Frontal cortex (tissue), 4 donors: ENCODE measurements at places on chromosomes 13 and 19. TPM values are rescaled to one million over a fixed set of nuclear protein-coding genes. Genes with fewer than 3 reads are reported as not detected.

- no peak for DNase-seq
These were observed 53.9 kb downstream of the TM9SF2 start for GRCh38 chr13:99555149-99555548.

Gene BRME1
- total RNA-seq = 13.0 TPM

DNA sequence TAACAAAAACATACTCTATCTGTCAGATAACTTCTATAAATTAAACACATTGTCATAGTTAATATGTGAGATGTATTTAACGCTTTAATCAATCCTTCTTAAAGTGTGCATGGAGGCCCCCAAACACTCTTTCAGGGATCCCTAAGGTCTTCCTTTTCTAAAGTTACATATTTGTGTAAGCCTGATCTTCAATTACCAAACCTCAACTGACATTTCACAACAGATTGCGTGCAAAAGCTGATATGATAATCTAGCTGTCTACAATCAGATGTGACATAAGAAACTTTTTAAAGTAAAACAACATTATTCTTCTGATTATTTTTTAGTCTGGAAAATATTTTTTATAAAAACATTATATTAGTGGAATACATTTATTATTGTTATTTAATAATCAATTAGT is 1850.4 kb downstream of the OLFM4 start:
- DNase-seq = no peak

DNA sequence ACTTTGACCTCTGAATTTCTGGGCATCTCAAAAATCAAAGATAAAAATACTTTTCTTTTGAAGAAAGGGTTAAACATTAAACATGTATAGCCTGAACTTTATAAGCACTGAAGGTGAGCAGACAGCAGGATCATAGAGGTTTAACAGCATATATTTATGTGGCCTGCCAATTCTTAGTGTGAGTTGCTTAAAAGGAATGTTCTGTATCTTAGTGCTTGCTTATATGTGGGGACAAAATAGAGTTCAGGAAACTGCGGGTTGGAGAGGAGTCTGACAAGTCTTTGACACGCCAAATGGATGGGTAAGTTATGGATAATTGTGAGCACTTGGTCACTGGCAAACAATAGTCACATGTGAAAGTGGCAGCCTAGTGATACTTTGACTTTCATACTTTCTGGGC is 1419.4 kb upstream of the SPRY2 start:
- DNase-seq = no peak

- no peak for DNase-seq
These were observed 20.9 kb downstream of the GRTP1 start for GRCh38 chr13:113342820-113343691.

DNA sequence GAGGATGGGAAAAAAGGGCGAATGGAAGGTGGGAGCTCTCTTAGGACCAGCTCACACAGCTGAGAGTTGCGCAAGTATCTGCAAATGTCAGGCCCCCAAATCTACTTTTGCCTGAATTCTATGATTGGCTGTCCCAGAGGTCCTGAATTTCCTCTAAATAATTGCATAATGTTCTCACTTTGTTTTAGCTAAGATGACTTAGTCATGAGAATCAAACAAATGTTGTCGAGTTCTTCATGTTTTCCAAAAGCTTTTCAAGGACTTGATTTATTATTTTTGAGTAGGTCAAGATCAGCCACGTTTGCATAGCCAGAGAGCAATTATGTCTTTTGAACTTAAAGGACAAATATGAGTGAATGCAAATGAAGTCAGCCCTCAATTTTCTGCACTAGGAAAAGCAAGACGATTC is 246.6 kb upstream of the MAB21L1 start:
- no peak for DNase-seq

Gene C19orf67
- total RNA-seq = not detected

- DNase-seq = no peak
These were observed 192.2 kb downstream of the STK24 start for GRCh38 chr13:98384739-98385138.

GRCh38 chr13:108629181-108629752 is at the start of gene MYO16:
MYO16 (plus strand) TSS chr13:108629611; CDS start chr13:108629845, 234 bp downstream.
- no peak for DNase-seq

GRCh38 chr13:93307136-93307535 is 80.5 kb downstream of the GPC6 start:
- DNase-seq = no peak

Gene CGB1
- not detected for total RNA-seq

- DNase-seq = no peak
These were observed 76.7 kb downstream of the CACNA1A start for GRCh38 chr19:13429563-13429962.

DNA sequence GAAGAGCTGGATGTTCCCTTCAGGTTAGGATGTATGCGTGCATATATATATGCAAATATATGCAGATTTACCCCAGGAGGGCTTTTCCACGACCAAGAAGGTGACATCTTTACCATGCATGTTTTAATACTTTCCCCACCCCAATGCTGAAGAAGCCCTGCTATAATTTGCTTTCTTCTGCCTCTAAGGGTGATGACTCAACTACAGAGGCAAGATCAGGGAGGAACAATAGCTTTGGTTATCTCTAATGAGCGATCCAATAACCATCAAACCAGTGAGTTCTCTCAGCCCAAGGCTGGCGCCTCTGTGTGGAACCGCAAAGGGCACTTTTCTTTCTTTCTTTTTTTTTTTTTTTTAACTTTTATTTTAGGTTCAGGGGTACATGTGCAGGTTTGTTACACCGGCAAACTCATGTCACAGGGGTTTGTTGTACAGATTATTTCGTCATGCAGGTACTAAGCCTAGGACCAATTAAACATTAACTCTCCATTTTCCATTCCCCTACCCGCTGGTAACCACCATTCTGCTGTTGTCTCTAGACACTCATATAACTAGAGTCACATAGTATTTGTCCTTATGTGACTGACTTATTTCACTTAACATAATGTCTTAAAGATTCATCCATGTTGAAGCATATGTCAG is 25.7 kb upstream of the UBE2L5 start:
- no peak for DNase-seq

Gene TMEM238
- 0.41 TPM for total RNA-seq

GRCh38 chr13:113726961-113727411 is 32.0 kb upstream of the TMEM255B start:
- DNase-seq = no peak

DNA sequence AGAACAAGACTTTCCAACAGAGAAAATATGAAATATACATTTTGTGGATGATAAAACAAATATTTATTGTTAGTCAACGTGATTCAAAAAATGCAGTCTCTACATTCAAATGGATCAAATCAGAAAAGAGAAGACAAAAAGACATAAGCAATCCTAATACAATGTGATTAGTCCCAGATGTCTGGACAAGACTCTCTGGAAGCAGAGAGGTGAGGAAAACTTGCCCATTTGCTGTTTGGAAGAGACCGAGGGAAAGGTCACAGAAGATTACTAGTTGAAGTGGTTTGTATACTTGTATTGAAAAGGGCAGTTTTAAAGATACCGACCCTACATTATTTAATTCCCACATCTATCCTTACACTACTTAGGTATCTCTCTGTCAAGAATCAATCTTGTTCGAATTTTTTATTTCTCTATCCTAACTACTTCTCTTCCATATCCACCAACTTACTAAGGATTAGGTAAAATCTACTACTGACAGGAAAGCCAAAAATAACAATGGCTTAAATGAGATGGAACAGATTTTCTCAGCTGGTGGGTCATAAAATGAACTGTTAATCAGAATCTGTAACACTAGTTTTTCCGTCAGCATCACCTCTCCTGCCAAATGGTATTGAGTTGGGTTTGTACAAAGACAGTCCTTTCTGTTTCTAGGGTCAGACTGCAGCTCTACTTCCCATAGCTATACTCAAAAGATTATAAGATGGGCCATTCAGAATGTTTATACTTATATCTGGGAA is 497.1 kb downstream of the DCT start:
- DNase-seq = no peak

Gene MAST1
- 47.3 TPM for total RNA-seq

GRCh38 chr13:91381371-91381770 is 17.1 kb upstream of the GPC5 start:
- DNase-seq = no peak

Gene ZNF135
- total RNA-seq = 11.8 TPM

- no peak for DNase-seq
These were observed 1.7 kb downstream of the DMAC2 start for GRCh38 chr19:41437944-41438574.

- no peak for DNase-seq
These were observed 1.9 kb downstream of the MAN2B1 start for GRCh38 chr19:12664406-12665280.

Gene SLITRK6
- 2.4 TPM for total RNA-seq

DNA sequence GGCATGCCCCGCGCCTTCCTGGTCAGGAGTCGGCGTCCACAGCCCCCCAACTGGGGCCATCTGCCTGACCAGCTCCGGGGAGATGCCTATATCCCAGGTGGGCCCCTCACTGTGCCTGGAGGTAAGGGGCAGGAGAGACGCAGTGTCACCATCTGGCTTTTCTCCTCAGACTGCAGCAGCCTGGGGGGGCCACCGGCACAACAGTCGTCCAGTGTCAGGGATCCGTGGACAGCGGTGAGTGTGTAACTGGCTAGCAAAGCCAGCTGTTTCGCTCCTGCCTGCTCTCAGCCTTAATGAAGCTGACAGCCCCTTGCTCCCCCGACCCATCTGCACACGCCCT is 227 bp downstream of the OVOL3 start:
- DNase-seq = no peak

GRCh38 chr19:31930401-31930800 is 415.0 kb upstream of the ZNF507 start:
- no peak for DNase-seq

DNA sequence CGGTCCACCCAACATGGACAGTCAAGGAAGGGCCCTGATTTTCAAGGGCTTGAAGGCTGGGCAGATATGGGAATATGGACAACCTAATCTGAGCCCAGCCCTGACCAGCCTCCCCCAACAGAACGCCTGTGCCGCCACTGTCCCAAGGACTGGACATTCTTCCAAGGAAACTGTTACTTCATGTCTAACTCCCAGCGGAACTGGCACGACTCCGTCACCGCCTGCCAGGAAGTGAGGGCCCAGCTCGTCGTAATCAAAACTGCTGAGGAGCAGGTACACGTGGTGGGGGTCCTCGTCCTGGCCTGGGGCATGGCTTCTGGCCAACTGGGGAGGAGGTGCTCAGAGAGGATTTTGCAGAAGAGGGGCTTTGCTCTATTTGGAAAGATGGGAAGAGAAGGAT is 3.5 kb downstream of the CLEC4M start:
- DNase-seq = no peak

- DNase-seq = peak; percentile 39
These were observed 18.8 kb downstream of the PDCD5 start for GRCh38 chr19:32599736-32600157.

GRCh38 chr19:1864480-1865171 is 1.2 kb upstream of the KLF16 start:
- peak; percentile 73 for DNase-seq

DNA sequence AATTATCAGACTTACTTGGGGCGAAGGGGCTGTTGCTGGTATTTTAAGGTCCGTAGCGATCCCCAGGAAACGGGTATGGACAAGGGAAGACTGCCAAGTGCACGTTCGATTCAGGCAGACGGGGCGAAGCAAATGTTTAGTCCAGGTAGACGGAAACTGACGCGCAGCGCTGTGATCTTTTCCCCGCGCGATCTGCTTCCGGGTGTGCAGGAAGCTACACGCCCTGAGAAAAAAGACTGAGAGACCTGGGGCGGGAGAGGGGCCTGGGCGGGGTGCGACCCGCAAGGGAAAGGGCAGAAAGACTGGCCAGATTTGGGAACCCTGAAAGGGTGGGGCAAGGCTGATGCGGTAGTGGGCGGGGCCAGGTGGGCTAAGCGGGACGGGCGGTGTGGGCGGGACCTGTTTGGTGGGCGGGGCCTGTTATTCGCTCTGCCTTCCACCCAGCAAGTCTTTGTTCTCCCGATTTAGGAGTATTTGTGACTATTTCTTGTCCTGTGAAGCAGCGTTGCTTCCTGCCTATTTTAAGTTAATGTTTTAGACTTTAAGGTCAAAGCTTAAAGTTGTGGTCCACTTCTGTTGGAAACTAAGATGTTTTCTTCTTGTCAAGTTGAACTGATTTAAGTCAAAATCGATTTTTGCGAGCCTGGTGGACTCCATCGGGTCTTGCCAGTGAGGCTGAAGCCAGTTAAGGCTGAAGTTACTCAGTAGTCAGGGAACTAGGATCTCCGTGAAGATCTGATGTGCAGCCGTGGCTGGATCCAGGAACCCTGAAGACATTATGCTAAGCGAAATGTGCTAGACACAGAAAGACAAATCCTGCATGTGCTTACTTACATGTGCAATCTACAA is at the start of gene ZNF836:
ZNF836 (minus strand) TSS at position 301 of the 849 bp plus-strand sequence. CDS start 3,549 bp downstream, outside the sequence.
- peak; percentile 59 for DNase-seq

Gene PRKD2
- total RNA-seq = 5.3 TPM

DNA sequence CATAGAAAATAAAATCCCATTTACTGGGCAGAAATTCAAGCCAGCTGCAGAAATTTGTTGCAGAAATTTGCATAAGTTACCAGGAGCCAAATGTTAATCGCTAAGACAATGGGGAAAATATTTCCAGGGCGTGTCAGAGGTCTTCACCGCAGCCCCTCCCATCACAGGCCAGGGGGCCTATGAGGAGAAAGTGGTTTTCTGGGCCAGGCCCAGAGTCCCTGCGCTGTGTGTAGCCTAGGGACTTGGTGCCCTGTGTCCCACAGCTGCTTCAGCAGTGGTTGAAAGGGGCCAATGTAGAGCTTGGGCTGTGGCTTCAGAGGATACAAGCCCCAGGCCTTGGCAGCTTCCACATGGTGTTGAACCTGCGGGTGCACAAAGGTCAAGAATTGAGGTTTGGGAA is 278.9 kb upstream of the PCDH9 start:
- DNase-seq = no peak

Gene DZIP1
- 47.3 TPM for total RNA-seq
